ENCODE measurements at places on chromosomes 13 and 19.

DNA sequence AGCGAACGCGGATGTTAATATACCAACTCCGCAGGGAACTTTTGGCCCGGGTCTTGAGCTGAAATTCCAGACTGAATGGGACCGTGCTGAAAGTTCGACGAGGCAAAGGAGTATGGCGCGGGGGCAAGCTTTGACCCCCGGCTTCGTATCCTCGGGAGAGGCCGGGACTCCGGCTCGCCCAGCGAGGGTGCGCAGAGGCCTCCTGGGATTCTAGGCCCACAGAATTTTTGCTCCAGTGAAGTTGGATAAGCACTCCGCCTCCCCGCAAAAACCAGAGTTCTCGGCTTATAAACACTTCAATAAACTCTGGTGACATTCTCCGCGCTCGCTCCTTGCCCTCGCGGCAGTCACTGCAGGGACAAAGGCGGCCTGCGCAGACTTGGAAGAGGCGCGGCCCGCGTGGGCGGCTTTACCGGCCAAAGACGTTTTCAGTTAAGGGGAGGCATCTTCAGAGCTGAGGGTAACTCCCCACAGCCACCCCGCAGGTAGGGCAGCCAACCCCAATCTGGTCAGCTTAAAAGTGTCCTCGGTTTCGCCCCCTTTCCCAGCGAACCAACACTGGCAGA is 112.6 kb downstream of the KCNRG start:
- DNase-seq = no peak

- DNase-seq = no peak
Measured at GRCh38 chr13:66559093-66559492, 671.0 kb downstream of the PCDH9 start.

DNA sequence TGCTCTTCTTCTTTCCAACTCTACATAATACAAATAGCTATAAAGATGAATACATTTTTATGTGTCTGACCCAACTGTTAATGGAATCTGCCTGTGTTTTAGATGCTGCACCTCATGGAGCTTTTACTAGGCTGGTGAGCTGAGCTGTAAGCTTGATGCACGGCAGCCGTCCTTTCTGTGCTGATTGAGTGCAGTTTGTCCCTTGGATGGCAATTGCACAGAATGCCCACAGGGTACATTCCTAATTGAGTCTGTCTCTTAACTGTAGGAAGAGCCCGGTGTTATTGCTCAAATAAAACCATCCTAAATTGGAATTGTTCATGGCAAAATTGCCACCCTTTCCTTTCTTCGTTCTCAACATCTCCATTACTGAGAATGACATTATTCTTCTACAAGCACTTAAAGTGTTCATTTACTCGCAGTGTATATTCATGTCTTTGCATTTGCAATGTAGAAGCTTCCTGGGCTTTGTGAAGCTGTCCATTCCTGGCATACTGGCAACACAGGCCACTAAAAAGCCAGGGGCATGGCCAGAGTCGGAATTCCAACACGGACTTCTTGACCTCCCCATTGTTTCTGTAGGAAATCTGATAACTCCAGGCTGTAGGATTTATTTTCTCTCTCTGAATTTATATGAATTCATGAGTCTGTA is 85.8 kb downstream of the SLC10A2 start:
- DNase-seq = no peak

DNA sequence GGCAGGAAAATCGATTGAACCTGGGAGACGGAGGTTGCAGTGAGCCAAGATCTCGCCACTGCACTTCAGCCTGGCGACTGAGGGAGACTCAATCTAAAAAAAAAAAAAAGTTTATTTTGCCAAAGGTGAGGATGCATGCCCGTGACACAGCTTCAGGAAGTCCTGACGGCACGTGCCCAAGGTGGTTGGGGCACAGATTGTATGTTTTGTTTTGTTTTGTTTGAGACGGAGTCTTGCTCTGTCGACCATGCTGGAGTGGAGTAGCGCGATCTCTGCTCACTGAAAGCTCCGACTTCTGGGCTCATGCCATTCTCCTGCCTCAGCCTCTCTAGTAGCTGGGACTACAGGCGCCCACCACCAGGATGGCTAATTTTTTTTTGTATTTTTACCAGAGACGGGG is 3.3 kb upstream of the ZNF552 start:
- no peak for DNase-seq

- DNase-seq = no peak
Measured at GRCh38 chr19:16369664-16370576, 45.3 kb downstream of the KLF2 start.

DNA sequence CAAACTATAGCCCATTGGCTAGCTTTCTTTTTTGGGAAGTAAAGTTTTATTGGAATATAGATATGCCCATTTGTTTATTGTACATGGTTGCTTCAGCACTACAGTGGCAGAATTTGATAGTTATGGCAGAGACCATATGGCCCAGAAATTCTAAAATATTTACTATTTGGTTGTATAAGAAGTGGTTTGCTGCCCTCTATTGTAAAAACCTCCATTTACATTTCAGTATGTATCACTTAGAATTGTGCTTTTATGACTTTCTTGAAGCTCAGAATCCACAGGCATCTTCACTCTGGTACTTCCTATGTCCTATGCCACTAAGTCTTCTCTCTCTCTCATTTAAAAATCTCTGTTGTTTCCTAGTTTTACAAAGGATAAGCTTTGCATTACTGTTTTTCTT is 37.7 kb downstream of the DLEU7 start:
- DNase-seq = no peak

GRCh38 chr19:45529420-45529785 is 22.1 kb downstream of the VASP start:
- DNase-seq = no peak

DNA sequence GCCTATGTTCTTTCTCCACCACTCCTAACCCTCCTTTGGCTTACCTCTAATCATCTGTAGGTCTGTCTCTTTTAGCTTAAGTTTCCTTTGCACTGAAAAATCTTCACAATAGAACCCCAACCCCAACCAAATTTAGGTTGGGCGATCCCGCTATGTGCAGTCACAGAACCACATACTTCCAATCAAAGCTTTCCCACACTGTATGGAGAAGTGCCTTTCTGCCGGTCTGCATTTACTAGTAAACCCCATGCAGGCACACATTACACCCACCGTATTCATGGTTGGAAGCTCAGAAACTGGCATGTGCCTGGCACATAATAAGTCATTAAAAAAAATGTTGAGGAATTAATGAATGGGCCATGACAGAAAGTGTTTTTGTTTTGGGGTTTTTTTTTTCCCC is 158.4 kb downstream of the KLF12 start:
- DNase-seq = no peak

DNA sequence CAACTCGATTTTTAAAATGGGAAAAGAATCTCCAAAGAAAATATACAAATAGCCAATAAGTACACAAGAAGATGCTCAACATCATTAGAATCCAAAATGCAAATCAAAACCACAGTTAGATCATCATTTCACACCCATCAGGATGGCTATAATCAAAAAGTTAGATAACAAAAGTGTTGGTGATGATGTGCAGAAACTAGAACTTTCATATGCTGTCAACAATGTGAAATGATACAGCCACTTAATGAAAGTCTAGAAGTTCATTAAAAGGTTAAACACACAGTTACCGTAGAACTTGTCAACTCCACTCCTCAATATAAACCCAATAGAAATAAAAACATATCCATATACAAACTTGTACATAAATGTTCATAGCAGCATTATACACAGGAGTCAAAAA is 11.8 kb downstream of the ZC3H13 start:
- DNase-seq = no peak

GRCh38 chr13:50650592-50651504 is 192.6 kb downstream of the DLEU7 start:
- no peak for DNase-seq

DNA sequence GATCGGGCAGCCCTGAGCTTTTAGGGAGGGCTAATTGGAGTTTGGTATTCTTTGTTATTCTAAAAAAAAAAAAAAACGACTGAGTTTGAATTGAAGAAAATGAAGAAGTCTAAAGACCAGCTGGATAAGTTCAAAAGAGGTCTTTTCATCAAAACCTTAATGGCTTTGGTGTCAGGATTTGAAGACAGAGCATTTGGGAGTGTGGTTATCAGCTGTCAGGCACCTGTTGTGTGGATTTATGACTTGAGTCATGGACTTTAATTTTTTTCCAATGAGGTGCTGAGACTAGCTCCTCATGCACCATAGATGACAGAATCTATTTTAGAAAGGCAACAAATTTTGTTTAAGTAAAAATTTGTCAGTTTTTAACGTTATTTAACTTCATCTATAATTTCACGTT is 72.5 kb downstream of the FREM2 start:
- DNase-seq = no peak

DNA sequence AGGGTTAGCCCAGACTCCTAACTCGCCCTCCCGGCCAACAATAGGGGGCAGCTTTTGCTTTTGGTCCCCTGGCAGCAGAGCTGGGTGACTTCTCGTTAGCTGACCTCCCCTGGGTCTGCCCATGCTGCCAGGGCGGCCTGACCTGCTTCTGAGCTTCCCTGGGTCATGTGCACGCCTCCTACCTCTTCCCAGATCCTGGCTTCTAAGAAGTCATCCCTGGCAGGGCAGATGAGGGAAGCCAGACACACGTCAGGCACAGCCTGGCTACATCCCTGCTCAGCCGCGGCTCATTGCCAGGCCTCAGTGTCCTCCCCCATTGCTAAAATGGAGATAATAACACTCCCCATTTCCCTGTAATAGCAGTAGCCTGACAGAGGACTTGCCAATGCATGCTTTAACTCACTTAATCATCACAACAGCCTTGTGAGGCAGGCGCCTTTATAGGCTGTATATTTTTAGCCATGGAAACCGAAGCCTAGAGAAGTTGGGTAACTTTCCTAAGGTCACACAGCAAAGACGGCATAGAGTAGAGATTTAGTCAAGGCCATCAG is 2.1 kb downstream of the KCNK6 start:
- peak; percentile 68 for DNase-seq

DNA sequence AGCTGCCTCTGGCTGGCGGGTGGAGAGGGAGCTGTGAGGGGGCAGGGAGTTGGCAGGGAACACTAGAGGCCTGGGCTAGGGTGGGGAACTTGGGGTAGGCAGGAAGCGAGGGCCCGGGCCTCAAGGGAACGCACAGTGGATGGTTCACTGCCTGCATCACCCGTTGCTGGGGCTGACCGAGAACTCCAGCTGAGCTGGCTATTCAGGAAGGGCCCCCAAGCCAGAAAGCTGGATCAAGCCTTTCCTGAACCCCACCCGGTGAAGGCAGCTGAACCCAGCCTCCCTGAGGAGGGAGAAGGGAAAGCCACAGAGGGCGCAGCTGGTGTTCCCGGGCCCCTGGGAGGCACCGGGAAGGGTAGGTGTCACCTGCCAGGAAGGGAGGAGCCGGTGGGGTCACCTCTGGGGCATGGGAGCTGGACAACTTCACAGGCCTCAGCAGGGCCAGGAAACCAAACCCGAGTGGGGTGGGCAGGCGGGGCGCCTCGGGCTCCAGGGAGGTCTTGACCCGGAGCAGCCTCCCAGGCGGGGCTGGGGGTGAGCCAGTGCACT is 13.9 kb downstream of the PALM start:
- DNase-seq = no peak

GRCh38 chr19:4503132-4503824 is 15.0 kb downstream of the PLIN4 start:
- peak; percentile 11 for DNase-seq

GRCh38 chr19:2616741-2617392 is 85.6 kb downstream of the GNG7 start:
- DNase-seq = no peak

DNA sequence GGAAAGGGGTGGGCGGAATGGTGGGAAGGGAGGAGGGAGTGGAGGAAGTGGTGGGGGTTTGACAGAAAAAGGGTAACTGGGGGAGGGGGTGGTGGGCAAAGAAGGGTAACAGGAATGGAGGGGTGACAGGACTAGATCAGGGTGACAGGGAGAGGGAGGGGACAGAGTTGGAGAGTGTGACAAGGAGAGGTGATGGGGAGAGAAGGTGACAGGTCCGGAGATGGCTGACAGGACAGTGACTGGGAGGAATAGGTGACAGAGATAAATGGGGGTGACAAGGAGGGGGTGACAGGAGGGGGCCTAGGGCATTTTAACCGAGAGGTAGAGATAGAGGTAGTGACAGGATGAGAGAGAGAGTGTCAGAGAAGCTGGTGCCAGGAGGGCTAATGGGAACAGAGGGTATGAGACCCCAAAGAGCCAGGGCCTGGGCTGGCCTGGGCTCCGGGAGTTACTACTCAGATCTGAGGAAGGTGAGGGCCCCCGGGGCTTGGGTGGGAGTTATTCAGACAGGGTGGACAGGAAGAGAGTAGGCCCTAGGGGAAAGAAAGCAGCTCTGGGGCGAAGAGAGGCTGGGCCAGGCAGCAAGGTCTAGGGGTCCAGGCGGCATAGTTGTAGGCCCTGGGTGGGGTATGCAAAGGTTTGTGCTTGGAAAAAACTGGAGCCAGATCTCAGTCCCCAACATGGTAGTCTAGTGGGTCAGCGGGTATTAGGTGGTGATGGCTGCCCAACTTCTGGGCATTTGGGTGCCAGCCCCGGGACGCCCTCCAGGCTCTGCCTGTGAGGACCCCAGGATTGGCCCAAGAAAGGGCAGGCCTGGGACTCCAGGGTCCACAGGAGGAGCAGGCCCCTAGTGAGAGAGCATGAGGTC is 660 bp downstream of the CIC start:
- DNase-seq = no peak

DNA sequence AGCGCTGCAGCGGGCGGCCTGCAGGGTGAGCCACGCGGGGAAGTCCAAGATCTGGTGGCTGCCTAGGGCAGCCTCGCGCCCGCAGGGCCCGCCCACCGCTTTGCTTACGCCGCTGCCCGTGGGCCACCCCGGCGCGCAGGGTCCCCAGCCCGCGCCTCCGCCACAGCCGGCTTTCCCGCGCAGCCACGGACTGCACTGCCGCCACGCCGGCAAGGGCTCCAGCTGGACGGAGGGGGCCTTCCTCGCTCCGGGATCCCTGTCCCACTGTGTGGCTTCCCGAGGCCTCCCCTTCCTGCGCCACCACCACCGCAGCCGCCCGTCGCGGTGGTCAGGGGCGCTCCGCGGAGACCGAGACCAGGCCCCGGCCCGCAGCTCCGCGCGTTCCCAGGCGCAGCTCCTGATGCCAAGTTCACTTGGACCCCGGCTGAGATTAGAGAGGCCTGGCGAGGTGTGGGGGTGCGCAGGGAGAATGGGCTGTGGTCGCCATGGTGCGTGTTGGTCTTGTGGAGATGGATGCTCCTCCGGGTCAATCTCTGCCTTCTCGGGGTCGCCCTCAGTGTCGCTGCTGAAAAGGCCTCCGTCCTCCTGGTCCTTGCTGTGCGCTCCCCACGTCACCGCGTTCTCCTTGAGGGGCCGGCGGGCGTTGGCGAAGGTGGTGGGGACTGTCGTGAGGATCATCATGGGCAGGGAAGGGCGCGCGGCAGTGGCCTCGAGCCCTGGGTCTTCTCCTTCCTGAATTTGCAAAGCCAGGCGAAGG is 17.9 kb upstream of the RNF17 start:
- DNase-seq = no peak

- DNase-seq = peak; percentile 29
Measured at GRCh38 chr19:54653181-54653809, 9.5 kb upstream of the LILRB4 start.

- peak; percentile 56 for DNase-seq
Measured at GRCh38 chr19:11373166-11373884, 1.1 kb upstream of the SWSAP1 start.

Measured in NCI-H2227 treated with DMSO at 0.1 percent for 48 hours (cell line).